Omental fat pad (tissue), 4 donors: ENCODE measurements at places on chromosomes 12 and 14. TPM values are rescaled to one million over a fixed set of nuclear protein-coding genes. Genes with fewer than 3 reads are reported as not detected.
A peak's percentile ranks its signal among the peaks of the same experiment; 100 is the strongest.

The RDH12 gene
- total RNA-seq, result not detected

The IFI27 gene
- 285 TPM for total RNA-seq

DNA sequence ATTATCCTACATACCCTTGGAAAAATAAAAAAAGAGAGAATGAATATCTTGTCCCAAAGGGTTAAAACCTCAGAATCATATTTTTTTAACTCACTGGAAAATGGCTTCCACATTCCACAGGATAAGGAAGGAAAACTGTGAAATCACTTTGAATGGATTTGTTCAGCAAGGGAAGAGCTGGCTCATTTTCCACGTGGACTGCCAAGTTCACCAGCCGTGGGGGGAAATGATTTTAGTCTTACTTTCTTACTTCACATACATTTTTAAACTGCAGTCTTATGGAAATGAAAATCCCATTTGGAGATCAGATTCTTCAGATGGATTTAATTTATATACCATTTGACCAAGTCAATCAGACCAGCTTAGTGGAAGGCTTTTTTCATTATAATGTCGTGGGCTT lies 29.9 kb upstream of the AEBP2 start:
- no peak for DNase-seq

DNA sequence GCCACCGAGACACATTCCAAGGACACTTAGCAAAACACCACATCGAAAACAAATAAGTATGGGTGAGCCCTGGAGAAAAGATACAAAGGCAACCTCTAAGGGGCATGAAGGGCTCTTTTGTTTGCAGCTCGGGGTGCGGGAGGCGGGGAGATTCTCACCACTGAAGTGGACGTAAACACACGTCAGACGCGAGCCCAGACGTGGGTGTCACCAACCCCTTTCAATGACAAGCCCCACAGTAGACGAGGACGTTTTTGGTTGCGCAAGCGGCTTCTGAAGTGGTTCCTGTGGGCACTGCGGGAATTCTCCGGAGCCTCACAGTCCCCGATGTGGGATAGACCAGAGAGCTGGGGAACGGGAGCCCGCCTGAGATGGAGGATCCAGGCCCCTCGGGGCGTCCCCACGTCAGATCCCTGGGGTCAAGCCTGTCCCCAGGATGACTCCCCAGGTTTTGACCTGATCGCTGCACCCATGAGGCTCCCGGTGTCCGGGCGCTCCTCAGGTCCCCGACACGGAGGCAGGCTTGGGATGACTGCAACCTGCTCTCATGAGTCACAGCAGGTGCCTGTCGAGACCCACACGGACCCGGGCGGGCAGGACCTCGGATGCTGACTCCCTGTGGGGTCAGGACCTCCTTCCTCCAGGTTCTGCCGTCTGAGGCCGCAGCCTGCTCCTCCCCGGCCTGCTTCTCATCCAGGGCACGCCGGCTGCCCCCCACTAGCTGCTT lies 20.3 kb upstream of the ADGRD1 start:
- no peak for DNase-seq

- no peak for DNase-seq
These were observed 59.0 kb downstream of the CDC42BPB start for GRCh38 chr14:102998393-102998792.

- no peak for DNase-seq
These were observed 52.5 kb upstream of the RBM19 start for GRCh38 chr12:114018669-114019068.

DNA sequence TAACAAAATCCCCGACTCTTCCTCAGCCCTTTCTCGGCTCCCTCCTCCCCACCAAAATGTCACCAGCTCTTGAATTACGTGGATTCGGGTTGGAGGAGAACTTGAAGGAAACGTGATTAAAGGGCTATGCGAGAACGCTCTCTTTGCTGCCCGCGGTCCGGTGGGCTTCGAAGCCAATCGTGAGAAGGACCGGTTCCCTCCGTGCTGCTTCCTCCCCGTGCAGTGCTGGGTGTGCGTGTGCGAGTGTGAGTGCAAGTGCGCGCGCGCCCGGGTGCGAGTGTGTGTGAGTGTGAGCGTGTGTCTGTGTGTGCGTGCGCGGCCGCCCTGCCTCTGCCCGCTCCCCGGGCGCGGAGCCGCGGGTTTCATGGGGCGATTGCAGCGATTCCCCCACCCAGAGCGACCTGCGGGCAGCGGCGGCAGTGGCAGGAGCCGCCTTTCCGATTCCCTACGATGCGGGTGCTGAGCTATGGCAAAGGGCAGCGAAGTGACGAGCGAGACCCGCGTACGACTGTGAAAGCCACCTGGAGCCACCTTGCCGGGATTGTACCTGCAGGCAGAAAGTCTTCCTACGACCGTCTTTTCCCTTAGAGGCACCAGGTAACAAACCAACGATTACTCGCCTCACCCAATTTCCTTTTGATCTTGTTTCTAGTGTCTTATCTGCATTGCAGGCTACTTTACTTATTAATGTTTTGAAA lies 1.4 kb downstream of the LRFN5 start:
- DNase-seq, result peak; percentile 22
